ENCODE measurements at places on chromosomes 7 and 10.

DNA sequence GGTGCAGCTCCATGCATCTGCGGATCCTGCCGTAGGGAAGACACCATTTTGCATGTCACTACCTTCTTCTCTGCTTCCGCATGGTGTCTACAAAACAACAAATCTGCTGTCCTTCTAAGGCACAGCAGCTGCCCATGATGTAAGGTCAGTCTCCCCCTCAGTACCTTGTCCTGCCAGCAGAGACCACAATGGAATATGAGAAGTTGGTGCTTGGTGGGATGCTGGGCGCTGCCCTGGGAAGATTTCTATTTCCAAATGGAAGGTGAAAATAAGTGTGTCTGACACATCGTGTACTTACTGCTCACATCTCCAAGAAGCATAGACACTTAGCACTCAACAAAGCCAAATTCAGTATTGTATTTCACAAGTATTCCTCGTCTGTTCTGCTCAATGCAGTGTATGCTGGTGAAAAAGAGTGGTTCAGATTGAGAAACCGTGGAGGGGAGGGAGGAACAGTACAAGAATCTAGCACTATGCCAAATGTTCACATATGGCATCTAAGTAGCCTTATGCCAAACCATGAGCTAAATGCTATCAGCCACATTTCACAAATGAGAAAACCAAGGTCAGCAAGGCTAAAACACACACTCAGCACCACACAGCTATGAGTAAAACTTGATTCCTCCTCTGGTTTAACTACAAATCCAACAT, 95.0 kb downstream of the GRB10 start:
- no peak for DNase-seq

- no peak for DNase-seq
Observed at GRCh38 chr7:27750316-27750715, 10.4 kb downstream of the TAX1BP1 start.

DNA sequence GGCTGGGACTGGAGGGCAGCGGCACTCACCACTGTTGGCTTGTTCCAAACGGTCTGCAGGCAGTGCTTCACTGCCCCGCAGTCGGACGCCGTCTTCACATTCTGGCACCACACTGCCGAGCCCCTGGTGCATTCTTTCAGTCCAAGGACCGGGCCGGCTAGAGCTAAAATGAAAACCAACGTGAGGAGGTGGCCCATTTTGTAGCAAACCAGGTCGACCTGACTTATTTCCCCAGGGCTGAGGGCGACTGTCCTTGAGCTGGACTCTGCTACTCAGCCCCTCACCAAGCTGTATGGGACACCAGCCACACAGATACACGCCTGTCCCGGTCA, 16.7 kb downstream of the PSAP start:
- DNase-seq, result no peak

GRCh38 chr10:127102176-127102575, 94.2 kb downstream of the INSYN2A start:
- no peak for DNase-seq

DNA sequence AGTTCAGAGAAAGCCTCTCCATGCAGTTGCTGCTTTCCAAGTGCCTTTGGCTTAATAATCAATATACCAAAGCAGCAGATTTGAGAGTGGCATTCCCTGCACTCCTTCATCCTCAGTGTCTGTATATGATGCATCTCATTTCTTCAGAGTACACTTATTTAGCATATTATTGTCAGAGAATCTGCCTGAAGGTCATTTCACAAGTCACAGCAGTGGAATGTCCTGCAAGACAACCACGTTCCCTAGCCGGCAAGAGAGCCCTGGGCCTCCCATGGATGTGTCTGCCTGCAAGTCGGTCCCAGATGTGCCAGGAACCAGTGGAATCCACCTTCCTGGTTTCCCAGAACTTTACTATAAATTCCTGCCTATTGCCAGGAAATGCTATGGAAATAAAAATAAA, 289.4 kb upstream of the IGFBP3 start:
- DNase-seq, result no peak

DNA sequence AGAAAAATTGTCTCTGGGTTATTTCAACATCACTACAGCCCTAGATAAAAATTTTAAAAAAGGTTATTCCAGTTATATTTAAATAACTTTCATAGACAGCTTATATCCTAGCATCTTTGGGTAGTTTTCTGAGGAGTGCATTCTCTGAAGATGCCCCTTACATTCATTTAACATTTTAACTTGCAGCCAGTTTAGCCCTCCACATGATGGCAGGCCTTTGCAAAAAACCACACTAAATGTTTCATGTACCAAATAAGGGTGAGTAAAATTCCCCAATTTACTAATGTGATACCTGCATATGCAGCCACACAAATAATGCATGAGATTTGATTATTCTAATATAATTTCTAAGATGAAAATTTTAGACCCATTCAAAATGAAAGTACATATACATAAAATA, 108.4 kb upstream of the ZWINT start:
- DNase-seq, result no peak

DNA sequence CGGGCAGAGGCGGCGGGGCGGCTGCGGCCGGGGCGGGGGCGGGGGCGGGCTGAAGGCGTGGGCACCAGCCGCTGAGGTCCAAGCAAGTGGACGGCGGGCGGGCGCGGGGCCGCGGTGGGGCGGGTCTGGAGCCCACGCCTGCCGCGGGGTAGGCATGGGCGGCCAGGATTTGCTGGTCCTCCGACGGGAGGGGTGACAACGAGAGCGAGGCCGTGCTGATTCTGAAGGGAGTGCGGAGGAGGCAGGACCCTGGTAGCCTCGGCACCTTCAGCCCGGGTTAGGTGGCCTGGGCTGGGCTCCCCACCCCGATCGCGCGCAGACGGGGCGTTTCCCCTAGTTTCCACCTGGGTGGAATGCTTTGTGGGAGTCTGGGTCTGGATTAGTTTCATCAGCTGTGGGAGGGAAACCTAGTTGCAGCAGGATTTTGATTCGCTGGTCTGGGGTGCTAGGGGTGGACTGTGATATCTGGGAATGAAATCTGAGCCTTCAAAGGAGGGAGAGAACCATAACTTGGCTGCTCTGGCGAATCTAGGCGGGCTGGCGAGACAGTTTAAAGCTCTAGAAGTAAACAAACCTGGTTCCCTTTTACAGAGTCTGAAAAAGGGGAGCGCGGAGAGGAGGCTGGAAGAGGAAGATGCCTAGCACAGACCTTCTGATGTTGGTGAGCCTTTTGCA, 609 bp downstream of the SGPL1 start:
- DNase-seq, result peak; percentile 76

DNA sequence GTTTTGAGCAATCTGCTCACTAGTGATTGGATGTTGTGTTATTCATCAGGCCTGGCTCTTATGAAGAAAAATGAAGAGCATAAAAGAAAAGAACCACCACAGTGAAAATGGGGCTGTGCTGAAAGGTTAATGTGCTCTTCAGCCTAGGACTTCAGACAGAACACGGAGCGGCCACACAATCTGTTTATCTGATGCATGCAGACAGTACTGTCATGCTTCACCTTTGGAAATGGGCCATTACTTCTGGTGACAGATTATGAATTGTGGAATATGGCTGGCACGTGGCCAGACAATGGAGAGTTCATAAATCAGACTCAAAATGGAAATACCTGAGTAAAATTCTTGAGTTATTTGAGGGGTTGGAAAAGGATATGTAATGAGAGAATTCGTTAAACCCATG, 86.0 kb upstream of the NOBOX start:
- no peak for DNase-seq

DNA sequence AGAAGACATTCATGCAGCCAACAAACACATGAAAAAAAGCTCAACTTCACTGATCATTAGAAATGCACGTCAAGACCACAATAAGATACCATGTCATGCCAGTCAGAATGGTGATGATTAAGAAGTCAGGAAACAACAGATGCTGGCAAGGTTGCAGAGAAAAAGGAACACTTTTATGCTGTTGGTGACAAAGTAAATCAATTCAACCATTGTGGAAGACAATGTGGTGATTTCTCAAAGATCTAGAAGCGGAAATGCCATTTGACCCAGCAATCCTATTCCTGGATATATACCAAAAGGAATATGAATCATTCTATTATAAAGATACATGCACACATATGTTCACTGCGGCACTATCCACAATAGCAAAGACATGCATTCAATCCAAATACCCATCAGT, 77.6 kb downstream of the C10orf90 start:
- DNase-seq, result no peak

DNA sequence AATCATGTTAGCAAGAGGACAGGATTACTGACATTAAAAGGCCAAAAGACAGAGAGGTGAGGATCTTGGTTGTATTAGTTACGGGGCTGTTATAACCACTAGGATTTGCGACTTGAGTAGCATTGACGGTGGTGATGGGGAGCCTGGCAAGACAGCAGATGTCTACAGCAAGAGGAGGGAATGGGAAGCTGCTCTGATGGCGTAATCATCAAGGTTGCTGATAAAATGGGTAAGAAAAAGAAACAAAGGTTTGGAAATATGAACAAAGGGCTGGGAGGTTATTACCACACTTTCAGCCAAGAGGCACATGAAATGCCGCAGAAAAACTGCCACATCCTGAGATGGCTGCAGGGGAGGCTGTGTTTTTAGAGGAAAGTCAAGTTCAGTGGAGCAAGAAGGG, 33.9 kb downstream of the TMEM229A start:
- DNase-seq, result no peak

GRCh38 chr7:20153999-20154398, 63.2 kb downstream of the MACC1 start:
- DNase-seq, result no peak

GRCh38 chr10:79077488-79078173, 8.9 kb downstream of the ZMIZ1 start:
- DNase-seq, result no peak

DNA sequence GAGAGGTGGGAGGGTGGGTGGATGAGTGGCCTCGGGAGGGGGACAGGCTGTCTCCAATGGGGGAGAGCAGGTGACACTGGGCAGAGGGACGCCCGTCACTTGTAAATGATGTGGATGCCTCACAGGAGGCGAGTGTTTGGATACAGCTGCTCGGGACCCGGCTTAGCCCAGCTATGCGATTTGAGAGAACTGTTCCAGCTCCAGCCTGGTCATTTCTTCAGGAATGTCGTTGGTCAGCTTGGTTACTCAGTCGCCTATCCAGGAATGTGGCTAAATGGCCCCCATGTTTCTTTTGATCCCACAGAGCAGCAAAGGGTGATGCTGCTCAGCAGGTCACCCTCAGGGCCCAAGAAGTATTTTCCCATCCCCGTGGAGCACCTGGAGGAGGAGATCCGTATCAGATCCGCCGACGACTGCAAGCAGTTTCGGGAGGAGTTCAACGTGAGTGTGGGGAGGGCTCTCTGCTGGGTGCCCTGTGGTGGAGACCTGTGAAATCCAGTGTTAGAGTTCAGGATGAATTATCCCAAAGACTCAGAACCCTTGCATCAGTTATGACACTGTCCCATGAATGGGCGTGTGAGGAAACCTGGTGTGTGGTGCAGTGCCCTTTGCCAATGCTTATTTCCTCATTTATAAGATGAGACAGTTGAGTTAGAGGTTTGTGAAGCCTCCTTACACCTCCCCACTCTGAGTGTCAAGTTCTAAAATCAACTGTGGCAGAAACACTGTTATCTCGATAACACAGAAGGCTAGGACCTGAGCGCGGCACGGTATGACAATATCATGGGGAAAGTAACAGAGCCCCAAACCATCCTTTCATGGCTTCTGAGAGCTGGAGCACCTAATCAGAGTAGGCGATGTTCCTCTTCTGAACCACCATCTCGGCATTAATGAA, 76.8 kb downstream of the MKI67 start:
- DNase-seq, result no peak

DNA sequence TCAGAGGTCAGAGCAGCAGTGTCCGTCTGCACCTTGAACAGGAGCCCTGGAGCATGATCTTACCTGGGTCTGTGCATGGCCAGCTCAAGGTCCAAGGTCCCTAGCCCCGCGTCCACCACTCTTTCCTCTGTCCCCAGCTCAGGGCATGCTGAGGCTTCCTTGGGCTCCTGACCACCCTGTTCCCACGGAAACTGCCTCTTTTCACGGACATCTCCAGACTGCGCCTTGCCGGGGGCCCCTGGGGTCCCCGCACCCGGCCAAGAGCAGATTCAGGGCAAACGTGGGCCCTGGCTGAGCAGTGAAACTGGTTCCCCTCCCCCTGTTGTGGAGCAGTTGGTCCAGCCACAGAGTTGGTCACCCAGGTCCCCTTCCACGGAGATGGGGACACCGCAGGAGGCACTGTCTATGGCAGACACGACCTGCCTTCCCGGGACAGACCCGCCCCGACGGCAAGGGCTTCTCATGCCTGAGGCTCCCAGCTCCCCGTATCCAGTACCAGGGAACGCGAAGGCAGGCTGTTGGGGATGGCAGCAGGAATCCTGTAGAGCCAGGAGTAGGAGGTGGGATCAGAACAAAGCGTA, 217.4 kb upstream of the PPP2R2D start:
- DNase-seq, result no peak

DNA sequence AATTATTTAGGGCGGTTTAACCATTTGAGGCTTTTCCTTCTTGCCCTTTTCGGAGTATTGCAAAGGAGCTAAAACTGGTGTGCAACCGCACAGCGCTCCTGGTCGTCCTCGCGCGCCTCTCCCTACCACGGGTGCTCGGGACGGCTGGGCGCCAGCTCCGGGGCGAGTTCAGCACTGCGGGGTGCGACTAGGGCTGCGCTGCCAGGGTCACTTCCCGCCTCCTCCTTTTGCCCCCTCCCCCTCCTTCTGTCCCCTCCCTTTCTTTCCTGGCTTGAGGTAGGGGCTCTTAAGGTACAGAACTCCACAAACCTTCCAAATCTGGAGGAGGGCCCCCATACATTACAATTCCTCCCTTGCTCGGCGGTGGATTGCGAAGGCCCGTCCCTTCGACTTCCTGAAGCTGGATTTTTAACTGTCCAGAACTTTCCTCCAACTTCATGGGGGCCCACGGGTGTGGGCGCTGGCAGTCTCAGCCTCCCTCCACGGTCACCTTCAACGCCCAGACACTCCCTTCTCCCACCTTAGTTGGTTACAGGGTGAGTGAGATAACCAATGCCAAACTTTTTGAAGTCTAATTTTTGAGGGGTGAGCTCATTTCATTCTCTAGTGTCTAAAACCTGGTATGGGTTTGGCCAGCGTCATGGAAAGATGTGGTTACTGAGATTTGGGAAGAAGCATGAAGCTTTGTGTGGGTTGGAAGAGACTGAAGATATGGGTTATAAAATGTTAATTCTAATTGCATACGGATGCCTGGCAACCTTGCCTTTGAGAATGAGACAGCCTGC, 3.1 kb downstream of the FZD1 start:
- no peak for DNase-seq

- DNase-seq, result no peak
Observed at GRCh38 chr7:130723784-130724183, 10.2 kb downstream of the KLF14 start.

GRCh38 chr7:149455175-149455950, 5.5 kb downstream of the ZNF777 start:
- DNase-seq, result no peak

- no peak for DNase-seq
Observed at GRCh38 chr7:33814400-33814799, 90.9 kb upstream of the BMPER start.

- no peak for DNase-seq
Observed at GRCh38 chr10:30765022-30765615, 135.6 kb upstream of the LYZL2 start.
